ENCODE measurements at places on chromosomes 5 and 9.

DNA sequence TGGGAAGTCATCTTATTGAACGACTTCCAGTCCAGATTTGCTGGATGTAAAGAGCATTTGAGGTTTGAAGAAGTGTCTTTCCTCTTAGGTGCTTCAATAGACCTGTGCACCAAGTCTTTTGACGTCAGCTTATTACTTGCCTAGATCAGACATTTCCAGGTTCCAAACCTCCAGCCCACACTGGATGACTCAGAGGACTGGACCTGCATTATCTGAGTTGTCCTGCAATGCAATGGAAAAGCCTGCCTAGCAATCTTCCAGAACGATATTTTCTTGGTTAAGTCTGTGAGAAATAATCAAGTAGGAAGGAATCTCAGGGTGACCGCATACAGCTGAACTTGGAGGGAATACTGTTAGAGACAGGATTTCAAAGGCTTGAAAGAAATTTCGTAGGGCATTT lies 147.2 kb upstream of the MOCS2 start:
- DNase-seq, result no peak

- no peak for DNase-seq
Observed at GRCh38 chr9:105357937-105358336, 89.9 kb upstream of the FSD1L start.

DNA sequence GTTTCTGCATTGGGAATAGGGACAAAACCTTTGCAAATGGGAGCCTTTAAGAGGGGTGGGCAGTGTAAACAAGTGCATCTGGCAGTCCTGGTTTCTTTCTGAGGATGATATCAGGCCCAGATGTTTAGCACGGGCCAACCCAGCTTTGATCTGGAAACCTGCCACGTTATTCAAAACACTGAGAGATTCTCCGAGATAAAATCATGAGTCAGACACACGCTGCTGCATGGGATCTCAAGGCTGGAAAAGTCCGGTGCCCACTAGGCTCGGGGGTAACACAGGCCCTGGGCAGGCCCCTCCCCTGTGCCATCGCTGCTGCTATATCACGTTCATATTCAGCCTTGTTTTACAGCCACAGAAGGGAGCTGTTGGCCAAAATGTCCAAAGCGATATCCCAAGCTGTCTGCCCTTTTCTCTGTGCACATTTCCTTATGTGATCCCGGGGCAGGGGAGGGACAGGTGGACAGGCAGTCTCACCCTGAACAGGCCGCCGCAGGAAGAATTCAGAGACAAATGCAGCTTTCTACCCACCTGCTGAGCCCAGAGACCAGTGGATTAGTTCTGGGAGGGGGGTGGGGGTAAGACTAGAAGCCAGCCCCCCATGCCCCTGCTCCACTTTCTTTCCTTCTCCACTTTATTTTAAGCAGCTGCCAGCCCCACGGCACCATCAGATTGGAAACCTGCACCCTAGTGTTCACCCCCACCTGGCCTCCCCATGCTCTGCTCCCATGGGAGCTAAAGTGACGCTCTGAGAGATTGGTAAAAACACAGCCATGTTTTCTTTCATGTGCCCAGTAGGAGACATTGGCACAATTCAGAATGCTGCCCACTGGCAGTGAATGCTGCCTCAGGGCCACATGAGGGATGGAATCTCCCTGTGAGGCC lies 63.1 kb downstream of the TMOD1 start:
- peak; percentile 26 for DNase-seq

DNA sequence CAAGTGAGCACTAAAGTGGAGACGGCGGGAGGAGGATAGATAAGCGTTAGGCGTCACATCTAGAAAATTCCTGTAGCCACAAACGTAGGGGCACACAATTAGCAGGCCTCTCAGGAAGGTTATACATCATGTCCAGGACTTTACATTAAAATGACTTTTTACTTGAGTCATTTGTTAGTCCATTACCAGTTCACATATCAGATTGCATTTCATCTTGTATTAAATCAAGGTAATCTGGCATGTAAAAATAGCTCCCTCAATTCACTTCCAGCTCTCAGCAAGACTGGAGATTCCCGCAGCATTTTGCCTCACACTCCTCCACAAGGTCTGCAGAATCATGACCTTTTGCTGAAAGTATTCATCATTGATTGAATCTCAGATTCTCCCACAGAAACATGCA lies 118.8 kb downstream of the PRDM6 start:
- no peak for DNase-seq

- DNase-seq, result no peak
Observed at GRCh38 chr5:157959370-157959769, 100.4 kb upstream of the CLINT1 start.

DNA sequence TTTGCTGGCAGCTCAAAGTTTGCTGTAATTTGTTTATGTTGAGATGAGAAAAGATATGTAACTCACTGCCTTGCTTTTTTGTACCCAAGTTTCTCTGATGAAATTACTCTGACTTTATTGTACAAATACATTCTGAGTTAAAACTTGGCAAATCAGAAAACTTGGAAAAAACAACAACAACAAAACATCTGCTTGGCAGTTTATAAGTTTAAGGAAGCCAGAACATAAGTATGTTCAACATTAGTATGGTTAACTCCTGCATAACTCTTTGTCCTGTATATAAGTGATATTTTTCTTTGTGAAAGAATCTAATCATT lies 233.1 kb downstream of the MAST4 start:
- no peak for DNase-seq

DNA sequence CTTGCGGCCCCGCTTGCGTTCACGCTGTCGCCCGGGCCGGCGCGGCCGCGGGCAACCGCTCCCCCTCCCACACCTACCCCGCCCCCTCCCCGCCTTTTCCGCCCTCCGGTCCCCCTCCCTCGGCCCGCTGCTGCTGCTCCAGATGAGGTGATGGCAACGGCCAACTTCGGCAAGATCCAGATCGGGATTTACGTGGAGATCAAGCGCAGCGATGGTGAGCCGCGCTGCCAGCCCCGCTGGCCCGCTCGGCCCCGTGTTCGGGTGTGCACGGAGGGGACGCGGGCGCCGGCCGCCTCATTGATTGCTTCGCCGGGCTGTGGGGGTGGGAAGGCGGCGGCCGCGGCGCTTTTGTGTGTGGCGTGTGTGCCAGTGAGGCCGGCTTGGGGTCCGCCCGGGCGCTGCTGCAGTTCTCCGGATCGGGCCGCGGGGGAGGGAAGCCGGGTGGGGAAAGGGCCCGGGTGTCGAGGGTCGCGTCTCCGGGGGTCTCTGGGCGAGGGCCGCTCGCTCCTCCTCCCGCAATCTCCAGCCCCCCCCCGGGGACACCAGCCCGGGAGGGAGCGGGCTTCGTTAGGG lies 403 bp downstream of the KIF2A start:
- DNase-seq, result no peak

DNA sequence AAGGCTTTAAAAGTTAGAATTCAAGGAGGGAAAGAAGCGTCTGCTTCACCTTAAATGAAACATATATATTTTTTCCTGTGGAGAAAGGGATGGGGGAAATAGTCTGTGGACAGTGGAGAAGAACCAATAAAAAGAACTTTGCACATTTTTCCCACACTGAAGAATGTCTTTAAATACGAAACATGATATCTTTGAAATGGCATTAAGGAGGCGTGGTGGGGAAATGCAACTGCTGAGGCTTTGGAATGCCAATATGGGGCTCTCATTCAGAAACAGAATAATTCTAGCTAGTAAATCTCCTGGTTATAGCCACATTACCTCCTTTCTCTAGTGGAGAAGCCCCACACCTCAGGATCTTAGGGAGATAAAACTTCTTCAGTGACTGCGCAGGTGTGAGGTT lies 46.8 kb downstream of the TNC start:
- no peak for DNase-seq

GRCh38 chr9:34378376-34379060 lies 1.8 kb upstream of the MYORG start:
- no peak for DNase-seq

GRCh38 chr9:134735441-134736175 lies 94.0 kb downstream of the COL5A1 start:
- DNase-seq, result no peak

GRCh38 chr9:13143281-13143680 lies 136.2 kb downstream of the MPDZ start:
- DNase-seq, result no peak

DNA sequence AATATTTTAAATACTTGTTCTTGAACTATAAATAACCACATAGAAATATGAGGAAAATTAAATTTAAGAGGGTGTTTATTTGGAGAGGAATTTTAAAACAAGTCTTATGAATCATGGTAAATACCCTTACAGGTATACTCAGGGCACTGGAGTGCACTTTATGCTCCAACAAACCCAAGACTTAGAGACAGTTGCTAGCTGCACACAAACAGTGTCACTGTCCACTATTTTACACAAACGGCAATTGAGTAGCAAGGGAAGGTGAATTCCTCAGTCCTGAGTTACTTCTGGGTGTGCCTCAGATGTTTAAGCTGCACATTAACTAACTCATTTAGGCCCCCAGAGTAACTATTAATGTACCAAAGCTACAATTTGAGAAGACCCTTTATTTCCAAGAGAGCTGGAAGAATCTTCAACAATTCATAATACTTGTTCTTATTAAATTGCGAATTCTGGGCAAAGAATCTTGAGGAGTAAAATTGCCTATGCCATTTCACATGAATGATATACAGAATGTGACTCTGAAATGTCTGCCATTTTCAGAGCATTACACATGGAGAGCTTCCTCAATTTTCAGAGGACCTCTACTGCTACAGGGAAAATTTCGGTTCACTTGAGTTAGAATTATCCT lies 371.2 kb downstream of the PDE4D start:
- no peak for DNase-seq

DNA sequence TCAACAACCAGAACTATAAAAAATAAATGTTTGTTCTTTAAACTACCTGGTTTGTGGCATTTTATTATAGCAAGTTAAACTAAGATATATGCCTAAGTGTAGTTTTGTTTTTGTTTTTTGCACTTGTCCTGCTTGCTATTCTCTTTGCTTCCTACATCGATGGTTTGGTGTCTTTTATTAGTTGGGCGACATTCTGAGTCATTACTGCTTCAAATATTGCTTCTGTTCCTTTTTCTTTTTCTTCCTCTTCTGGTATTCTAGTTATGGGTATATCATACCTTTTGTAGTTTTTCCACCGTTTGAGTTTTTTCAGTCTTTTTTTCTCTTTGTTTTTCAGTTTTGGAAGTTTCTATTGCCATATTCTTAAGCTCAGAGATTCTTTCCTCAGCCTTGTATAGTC lies 86.9 kb downstream of the MACIR start:
- no peak for DNase-seq

Measured in stromal cell of bone marrow (primary cell).